ENCODE measurements at places on chromosomes 6 and 20. TPM values are rescaled to one million over a fixed set of nuclear protein-coding genes. Genes with fewer than 3 reads are reported as not detected.

CABLES2 gene
- total RNA-seq = 0.74 TPM

SCUBE3 gene
- total RNA-seq = 1.8 TPM

FUT9 gene
- total RNA-seq = not detected

HSPA12B gene
- total RNA-seq = 0.46 TPM

WASF1 gene
- 5.8 TPM for total RNA-seq

Data from smooth muscle cell of bladder (primary cell).